Stimulated activated CD4-positive, alpha-beta T cell treated with anti-CD3 and anti-CD28 coated beads, Interleukin-4, amount 100 ng/mL, for 24 hours (primary cell): ENCODE measurements at places on chromosomes 12 and 14.

- DNase-seq, result no peak
These were observed 35.8 kb upstream of the PRIMA1 start for GRCh38 chr14:93824076-93824475.

- no peak for DNase-seq
These were observed 283.6 kb downstream of the PCNX1 start for GRCh38 chr14:71190770-71191374.

DNA sequence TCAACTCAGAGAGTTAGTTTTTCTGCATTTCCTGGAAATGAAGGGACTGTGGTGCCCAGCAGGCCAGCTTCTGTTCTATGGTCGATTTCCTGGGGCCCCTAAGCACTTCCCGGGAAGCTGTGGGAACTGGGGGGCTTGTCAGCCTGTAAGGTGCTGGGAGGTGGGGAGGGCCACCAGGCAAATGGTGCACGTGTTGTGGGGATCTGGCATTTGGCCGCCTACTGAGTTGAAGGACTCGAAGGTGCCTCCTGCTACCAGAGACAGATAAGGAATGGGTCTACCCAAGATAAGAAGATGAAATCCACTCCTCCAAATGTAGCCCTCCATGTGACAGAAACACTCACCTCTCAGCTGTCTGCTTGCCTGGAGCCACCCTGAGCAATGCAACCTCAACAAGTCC lies 341.7 kb downstream of the DPF3 start:
- DNase-seq, result no peak

DNA sequence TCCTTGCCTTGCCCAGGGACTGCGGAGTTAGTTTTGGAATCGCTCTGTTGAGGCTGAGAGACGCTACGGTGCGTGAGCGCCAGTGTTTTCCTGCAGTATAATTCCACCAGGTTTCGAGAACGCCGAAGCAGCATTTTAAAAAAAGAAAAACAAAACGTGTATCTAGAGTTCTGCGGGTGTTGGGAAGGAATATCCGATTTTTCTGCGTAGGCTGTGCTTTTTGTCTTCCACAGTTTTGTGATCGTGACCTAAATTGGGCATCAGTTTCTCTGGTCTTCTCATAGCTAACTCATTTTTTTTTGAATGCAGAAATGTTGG lies 778 bp downstream of the DNM1L start:
- no peak for DNase-seq

GRCh38 chr12:20342111-20342510 lies 26.2 kb upstream of the PDE3A start:
- DNase-seq, result no peak

DNA sequence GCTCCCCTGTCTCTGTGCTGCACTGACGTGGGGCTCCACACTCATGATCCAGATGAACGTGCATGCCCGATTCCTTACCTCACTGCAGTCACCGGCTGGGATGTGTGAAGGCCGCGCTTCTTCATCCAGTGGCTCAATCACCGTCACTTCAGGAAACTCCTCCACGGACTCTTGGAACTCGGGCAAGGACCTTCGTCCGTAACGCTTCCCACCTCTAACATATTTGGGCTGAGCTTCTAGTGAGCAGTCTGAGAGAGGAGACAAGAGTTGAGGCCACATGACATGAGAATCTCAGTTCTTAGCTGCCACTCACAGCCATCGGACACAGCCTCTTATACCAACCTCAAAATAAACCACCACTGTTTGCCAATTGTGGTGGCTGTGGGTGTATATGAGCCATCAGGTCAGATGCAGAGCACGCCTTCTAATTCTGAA lies 38.3 kb downstream of the NIN start:
- DNase-seq, result no peak

DNA sequence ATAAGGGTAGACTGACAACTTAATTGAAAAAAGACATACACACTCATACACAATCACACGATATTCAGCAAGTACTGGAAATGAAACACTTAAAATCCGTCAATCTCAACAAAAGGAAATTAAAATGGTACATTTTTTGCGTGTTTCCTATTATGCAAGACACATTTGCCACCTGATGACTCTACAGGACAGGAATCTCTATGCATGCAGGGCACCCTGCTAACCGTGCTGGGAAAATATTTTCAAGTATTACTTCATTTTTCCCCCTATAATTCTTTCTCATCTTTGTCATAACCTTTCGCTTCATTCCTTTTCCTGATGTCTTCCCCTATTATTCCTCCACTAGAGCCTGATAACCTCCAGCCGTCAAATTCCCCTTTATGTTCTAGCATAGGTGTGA lies 150.2 kb downstream of the TMEM132D start:
- no peak for DNase-seq
